ENCODE measurements at places on chromosomes 12 and 14.

DNA sequence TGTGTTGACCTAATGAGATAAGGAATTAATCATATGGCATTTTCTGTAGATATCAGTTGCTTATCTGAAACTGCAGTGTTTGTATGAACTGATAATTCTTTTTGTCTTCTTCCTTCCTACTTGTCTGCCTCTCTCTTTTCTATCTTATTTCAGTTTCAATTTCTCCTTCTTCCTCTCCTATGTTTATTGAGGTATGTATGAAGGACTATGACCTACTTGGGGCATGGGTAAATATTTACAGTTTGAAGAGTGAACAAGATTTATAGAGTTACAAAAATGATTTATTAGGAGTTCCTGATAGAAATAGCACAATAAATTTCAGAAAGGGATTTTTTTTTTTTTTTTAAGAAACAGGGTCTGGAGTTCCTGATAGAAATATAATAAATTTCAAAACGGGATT is 88.7 kb upstream of the MUCL1 start:
- DNase-seq = no peak

- no peak for DNase-seq
These were observed 13.1 kb downstream of the PGAM5 start for GRCh38 chr12:132723764-132724140.

GRCh38 chr14:100438678-100439592 is 115.8 kb downstream of the SLC25A47 start:
- peak; percentile 67 for DNase-seq

GRCh38 chr12:115216301-115216700 is 532.3 kb upstream of the TBX3 start:
- DNase-seq = no peak

- DNase-seq = no peak
These were observed 70.6 kb upstream of the MYF6 start for GRCh38 chr12:80636832-80637231.

DNA sequence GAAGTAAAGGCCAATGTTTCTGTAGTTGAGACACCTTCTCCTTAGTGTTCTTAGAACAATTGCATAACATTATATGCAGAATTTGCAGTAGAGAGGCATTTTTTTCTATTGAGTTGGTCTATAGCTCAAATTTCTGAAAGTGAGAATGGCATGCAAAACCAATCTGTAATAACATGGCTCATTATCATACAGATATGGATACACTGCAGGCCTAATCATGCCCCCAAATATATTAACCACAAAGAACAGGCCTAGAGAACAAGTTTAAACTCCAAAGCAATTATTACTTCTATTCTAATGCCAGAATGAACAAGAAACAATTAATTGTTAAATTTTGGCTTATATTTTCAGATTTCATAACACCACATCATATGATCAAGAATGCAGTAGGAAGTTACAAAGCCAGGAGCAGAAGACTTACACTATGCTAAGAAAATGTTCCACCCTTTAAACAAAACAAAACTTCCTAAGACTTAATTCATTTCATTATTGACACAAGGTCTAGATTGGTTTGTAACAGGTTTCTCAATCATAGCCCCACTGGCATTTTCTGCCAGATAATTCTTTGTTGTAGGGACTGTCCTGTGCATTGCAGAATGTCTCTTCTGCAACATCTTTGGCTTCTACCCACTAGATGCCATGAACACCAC is 26.9 kb downstream of the TMTC1 start:
- DNase-seq = no peak

- peak; percentile 53 for DNase-seq
These were observed 375.0 kb downstream of the DPF3 start for GRCh38 chr14:72518809-72519377.

DNA sequence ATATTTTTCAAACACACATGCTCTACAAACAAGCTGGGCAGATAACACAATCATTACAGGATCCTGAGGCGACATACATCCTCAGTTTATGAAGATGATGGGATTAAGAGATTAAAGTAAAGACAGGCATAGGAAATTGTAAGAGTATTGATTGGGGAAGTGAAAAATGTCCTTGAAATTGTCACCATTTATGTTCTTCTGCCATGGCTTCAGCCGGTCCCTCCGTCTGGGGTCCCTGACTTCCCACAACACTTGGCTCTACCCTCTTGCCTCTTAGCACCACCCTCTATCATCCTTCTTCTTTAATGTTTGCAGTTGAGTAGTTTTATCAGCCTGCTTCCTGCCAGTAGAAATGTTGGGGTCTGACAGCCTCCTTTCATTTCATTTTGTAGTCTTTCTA is 244.4 kb downstream of the DAD1 start:
- DNase-seq = no peak

DNA sequence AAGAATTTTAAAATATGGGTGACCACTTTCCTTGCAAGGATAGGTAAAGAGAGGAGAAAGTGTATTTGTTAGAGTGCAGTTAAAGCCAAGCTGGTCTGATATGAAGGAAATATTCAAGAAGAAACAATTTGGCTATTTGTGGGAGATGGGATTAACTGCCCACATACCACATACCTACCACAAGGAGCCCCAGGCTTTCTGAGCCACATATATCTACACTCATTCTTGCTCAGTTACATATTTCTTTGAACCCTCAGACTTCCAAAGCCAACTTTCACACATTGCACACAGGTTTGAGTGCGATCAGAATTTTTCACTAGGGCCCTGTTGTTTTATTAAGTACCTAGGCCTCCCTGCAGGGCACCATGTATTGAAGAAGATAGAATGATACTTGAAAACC is 330.2 kb downstream of the ZFP36L1 start:
- DNase-seq = no peak

DNA sequence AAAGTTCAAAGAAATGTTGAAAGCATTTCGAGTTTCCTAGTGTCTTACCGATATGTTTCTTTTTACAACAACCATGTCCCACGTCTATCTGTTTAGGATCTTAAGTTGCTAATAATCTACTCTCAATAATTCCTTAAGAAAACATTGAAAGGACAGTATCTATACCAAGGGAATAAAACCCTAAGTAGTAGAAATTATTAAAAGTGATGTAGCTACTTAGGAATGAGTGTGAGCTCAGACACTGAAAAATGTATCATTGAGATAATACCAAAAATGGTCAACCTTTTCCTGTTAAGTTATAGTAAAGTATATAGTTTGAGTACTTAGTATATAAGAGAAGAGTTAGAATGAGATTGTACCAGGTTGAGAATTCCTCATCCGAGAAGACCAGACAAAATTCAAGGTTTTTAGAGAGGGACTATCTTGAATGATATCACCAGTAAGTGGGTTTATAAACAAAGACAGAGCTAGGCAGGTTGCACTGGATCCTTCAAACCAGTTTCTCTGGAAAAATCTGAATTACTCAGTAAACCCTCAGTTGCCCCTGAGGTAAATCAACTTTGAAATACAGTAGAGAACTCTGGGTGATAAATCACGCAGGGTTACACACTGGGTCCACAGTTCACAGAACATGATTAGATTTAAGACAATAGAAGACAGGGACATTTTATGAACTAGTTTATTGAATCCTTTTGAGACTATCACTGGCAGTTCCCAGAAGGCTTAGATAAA is 96.8 kb downstream of the ERGIC2 start:
- DNase-seq = no peak

DNA sequence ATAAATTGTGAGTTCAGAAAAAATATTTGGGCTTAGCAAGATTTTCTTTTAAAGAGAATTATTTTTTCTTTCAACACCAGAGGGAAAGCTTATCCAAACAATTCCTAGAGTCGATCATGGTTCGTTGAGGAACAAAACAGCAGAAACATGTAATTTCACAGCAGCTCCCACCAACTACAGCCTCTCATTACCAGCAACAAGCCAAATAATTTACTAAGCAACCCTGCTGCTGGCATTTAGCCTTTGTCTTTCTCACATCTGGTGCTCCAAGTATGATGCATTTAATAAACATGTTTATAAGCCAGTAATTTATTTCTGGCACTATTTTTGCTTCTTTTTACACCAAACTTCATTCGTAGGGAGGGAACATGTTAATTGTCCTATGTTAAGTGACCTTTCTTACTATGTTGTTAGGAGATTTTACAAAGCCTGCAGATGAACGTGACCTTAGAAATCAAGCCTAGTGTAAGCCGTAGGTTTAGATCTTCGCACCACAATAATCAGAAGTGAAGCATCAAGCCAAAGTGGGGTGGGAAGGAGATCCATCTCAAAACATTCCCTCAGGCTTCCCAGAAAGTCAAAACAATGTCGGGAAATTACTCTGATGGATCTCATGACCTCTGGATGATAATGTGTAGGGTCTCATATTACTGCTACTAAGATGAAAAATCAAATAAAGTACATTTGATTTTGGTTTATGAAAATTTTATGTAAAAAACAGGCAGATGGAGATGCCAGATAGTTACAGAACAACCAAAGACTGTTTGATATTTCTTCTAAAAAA is 128.4 kb downstream of the RPAP3 start:
- no peak for DNase-seq

- DNase-seq = peak; percentile 16
These were observed 752 bp downstream of the PRICKLE1 start for GRCh38 chr12:42588524-42589464.

- DNase-seq = peak; percentile 37
These were observed 146.4 kb downstream of the FOXN3 start for GRCh38 chr14:89270439-89271227.

- DNase-seq = no peak
These were observed 229.2 kb upstream of the GARIN6 start for GRCh38 chr12:99418379-99418778.

- DNase-seq = no peak
These were observed 26.8 kb downstream of the PLBD1 start for GRCh38 chr12:14540801-14541462.

GRCh38 chr14:21923820-21924219 is 250.2 kb upstream of the OR4E1 start:
- DNase-seq = peak; percentile 10

DNA sequence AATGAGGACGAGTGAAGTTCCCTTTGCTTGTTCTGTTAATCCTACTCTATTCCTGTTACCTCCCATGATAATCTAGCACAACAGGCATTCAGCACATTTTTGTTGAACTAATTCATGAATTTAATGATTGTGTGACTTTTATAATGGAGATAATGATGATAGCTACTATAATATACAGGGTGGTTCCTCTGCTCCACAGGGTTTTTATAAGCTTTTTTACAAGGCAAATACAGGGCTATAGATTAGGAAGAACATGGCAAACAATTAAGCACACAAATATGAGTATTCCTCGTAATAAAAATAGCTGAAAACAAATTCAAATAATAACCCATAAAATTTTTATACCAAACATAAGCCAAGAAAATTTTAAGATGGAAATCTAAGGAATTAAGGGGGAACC is 145.6 kb upstream of the TMTC1 start:
- DNase-seq = no peak

- peak; percentile 65 for DNase-seq
These were observed 31.9 kb upstream of the ZFP36L1 start for GRCh38 chr14:68824517-68825347.

GRCh38 chr12:94689002-94689645 is 38.8 kb upstream of the TMCC3 start:
- DNase-seq = no peak

- no peak for DNase-seq
These were observed 6.1 kb upstream of the NUAK1 start for GRCh38 chr12:106144847-106145246.

- DNase-seq = peak; percentile 73
These were observed 39.7 kb downstream of the KRT80 start for GRCh38 chr12:52151837-52152783.

- DNase-seq = no peak
These were observed 3.3 kb downstream of the COL2A1 start for GRCh38 chr12:48000878-48001504.

DNA sequence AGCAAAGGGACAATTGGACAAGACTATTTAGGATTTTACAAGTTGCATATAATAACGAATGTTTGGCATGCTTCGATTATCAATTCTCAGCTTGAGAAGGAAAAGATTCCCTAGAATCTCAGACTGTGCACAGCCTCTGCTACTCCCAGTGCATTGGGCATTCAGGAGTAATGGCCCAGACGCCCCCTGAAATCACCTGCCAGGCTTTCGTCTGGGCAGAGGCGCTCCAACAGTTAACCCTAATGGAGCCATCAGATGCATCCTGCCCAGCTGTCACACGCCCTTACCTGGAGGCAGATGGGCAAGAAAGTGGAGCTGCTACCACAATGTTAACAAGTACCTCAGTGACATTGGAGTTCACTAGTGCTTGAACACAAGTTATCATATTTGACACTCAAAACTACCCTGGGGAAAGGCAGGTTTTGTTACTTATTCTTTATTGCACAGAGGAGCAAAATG is 927 bp upstream of the LRP6 start:
- no peak for DNase-seq

GRCh38 chr14:88269806-88270420 is 53.2 kb downstream of the KCNK10 start:
- DNase-seq = no peak

DNA sequence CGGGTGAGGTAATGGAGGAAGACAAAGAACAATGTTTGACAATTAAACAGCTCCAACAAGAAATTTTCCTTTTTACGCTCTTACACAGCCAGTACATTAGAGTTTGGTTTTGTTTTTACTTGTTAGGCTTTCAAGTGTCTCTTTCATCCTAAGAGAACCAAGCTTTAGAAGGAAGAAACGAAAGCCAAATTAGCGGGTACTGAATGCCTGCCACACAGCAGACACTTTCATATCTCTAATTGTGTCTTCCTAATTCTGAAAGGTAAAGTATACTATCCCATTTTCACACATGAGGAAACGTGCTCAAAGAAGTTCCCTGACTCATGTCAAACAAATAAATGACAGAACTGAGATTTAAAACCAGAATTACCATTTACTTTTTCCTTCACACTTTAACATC is 65.0 kb downstream of the CDK17 start:
- no peak for DNase-seq

- DNase-seq = no peak
These were observed 36.0 kb upstream of the SNX6 start for GRCh38 chr14:34665785-34666435.

- DNase-seq = no peak
These were observed 1.9 kb upstream of the ARL6IP4 start for GRCh38 chr12:122978507-122978955.

- no peak for DNase-seq
These were observed 14.3 kb downstream of the MCRS1 start for GRCh38 chr12:49553512-49554088.

DNA sequence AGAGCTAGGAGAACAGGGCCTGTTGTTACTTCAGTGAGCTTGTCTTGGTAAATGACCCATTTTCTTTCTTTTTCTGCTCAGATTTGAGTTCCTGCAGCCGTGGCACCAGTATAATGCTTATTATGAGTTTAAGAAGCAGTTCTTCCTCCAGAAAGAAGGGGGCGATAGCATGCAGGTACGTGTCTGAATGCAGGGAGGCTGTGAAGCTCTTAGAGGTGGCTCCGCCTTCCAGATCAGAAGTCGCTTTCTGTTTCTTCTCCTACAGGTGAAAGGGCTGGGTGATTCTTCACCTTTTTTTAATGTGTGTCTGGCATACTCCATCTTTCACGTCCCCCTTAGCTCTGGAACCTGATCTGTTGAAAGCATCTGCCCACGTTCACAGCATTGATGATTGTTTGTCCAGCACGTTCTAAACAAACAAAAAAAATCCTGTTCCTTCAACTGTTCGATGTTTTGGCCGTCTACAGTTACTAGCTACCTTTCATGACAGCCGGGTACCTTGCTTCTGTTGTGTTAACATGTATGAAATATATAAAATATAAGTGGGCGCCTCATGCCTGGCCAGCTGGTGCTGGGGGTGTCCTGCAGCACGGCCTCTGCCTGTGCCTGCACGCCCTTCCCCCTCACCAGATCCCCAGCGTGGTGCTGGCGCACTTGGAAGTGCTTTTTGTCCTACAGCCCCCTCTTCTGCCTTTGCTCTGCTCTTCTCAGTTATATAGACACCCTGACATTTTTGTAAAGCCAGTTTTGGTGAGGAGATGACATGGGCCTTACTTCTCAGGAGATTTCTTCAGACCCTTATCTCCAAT is 44.6 kb downstream of the SFSWAP start:
- peak; percentile 45 for DNase-seq

- DNase-seq = no peak
These were observed 21.2 kb downstream of the GALNT9 start for GRCh38 chr12:132307976-132308852.

All from activated T-cell treated with anti-CD3 and anti-CD28 coated beads, Interleukin-2, amount 50 U/mL, for 72 hours (primary cell).